ENCODE measurements at places on chromosomes 4 and X.

GRCh38 chr4:98560321-98560720 is 98.1 kb downstream of the TSPAN5 start:
- no peak for DNase-seq

- DNase-seq, result no peak
These were observed 386.1 kb upstream of the HS3ST1 start for GRCh38 chr4:11814758-11815157.

DNA sequence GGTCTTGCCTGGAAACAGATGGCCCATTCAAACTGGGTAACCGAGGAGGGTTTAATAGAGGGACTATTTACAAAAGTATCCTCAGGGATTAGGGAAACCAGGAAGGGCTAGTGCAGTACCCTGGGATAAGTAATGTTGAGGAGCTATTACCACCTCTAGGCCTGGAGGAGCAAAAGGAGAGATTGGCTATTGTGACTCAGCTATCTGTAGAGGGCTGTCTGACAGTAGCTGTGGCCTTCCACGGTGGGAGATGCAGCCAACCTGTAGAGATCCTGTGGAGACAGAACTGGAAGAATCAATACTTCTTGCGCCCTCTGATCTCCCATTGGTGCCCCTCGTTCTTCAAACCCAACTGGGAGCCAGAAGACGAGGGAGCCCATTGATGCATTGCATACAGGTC is 34.1 kb upstream of the RPS6KA3 start:
- DNase-seq, result no peak

DNA sequence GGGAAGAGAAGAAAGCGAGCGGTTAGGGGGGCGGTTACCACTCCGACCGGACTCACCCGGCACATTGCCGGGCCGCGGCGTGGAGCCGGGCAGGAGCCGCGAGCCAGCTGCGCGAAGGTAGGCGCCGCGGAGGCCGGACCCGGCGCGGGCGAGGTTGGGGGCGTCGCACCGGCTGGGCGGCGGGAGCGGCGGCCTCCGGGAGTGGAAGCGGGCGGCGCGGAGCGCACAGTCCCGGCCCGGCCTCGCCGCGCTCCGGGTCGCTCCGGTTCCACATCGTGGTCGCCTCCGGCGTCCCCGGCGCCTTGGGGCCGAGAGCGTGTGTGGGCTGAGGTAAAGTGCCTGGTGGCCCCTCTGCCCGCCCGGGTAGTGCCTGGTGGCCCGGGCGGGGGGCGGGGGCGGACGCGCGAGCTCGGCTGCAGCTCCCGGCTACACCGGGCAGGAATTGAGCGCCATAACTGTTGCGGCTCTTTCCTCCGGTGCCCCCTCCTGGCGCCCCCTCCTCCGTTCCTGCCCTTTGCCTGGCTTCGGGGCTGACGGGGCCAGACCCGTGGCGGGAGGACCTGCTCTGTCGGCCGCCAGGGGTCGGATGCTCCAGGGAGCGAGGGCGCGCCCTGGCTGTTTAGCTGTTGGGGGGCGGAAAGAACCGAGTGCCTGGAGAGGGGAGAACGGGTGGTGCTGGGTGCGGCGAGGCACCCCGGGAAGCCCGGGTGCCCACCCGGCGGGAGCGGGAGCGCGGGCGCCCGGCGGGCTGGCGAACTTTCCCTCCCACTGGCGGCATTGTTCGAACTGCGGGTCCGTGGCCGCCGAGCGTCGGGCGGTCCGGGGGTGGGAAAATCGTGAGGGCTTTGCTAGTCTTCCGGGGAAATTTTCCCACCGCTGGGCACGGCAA is 626 bp downstream of the JADE3 start:
- DNase-seq, result no peak

- no peak for DNase-seq
These were observed 158.1 kb downstream of the ATP10D start for GRCh38 chr4:47642985-47643760.

- DNase-seq, result no peak
These were observed 35.5 kb upstream of the ADH4 start for GRCh38 chr4:99179626-99180025.

GRCh38 chrX:124215786-124216185 is 116.7 kb upstream of the TEX13D start:
- DNase-seq, result no peak

DNA sequence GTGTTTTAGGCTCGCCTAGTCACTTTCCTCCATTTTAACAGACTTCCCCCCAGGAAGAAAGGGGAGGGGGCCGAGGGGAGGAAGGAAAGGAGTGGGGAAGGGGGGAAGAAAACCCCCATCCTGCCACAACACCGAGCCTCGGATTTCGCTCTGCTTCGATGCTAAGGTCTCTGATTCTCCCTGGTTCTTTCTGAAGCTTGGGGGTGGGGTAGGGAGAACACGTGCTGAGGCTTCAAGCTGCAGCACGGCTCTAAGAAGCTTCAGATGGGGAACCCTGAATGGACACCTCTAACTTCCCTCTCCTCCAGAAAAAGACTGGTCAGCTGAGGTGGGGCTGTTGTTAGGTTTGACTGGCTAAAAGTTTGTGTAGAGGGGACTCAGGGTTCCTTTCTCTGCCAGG is 61.8 kb downstream of the RHOH start:
- no peak for DNase-seq

DNA sequence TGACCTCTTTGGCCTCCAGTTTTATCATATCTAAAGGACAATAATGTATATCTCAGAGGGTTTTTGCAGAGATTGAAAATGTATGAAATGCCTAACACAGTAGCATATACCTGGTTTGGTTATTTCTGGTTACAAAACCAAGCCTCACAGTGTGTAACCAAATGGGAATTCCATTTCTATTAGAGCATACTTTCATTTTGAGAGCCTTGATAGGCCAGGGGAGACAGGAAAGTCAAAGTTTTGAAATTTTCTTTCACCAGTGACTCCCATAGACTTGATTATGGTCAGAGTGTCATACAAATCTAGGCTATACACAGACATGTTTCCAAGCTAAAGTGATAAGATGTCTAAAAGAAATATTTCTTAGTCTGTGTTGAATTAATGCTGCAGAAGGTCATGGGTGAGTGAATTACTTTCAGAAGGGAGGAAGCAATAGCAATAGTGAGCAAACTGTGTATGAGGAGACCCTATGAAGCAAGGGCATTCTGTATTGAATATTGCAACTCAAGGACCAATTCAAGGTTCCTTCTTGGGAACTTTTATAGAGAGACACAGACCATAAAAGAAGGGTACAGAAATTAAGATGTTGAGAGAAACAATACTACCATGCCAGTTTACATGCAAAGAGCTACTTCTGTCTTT is 151.1 kb downstream of the PDE5A start:
- DNase-seq, result no peak

GRCh38 chrX:105221374-105221773 is 880 bp upstream of the TEX13A start:
- no peak for DNase-seq

DNA sequence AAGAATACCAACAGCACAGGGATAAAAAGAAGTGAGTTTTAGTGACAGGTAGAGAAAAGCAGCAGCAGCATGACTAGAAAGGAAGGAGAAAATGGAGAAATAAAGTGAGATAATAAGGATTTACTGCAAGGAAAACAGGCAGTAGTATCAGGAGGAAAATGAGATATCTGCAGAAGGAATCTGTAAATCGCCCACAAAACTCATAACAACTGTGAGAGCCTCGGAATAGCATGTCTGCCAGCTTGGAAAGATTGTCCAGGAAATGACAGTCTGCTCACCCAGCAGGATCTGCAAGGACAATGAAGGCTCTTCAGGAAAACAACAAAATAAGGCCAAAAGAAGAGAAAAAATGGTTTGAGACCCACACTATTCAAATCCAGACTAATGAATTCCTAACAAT is 47.4 kb downstream of the CXXC4 start:
- no peak for DNase-seq

- DNase-seq, result no peak
These were observed 72.6 kb downstream of the TMEM131L start for GRCh38 chr4:153538487-153539357.

- no peak for DNase-seq
These were observed 110.5 kb downstream of the PCDH18 start for GRCh38 chr4:137421796-137422195.

- DNase-seq, result no peak
These were observed 33.5 kb upstream of the ELOVL6 start for GRCh38 chr4:110231869-110232268.

DNA sequence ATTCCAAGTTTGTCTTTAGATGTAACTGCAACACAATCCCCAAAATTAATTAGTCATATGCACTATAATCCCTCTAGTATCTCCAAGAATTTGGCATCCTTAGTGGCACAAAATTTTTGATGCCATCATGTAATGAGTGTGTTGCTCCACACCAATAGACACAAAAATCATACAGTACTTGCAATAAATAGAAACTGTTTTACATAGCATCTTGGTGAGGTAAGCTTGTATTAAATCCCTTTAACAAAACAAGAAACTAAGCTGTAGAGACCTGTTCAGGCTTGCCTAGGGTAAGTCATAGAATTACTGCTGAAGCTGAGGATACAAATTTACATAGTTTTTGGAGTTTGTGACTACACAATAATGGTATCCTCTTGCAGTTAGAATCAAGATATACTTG is 64.5 kb upstream of the PRSS12 start:
- DNase-seq, result no peak

- DNase-seq, result no peak
These were observed 15.0 kb downstream of the BRCC3 start for GRCh38 chrX:155086202-155086840.

GRCh38 chr4:63036159-63036866 is 1372.9 kb downstream of the TECRL start:
- no peak for DNase-seq
